ENCODE measurements at places on chromosomes 5 and 9.

DNA sequence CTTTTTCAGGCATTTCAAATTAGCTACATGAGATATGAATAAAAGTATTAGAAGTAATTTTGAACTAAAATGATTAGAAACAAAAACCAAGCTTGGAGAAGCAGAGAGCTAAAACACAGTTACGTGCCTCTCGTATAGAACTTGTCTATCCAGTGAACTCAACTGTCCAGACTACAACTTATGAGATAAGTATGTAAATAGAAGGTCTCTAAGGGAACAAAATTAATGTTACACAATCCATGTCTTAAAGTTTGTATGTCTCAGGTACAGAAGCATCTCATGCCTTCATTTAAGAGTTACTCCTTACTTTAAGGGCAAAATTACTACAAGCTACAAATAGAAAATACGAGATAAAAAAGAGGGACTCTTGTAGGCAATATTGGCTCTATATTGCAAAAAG lies 316.8 kb downstream of the CETN3 start:
- DNase-seq = no peak

DNA sequence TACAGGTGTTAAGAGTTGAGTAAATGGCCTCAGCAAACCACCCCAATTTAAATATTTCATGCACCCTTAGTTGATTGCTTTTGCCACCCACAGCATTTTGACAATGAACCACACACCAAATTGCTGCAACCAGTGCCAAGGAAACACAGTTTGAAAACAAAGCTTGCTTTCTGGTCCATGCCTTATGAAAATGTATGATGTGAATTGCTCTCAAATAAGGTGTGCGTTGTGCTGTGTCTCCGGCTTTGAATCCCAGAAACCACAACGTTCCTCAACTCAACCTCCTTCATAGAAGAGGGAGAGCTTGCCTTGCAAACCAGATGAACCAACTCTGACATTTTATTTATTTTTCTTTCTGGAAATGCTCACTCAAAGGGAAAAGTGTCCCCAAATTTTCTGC lies 762.7 kb downstream of the TLE1 start:
- no peak for DNase-seq

DNA sequence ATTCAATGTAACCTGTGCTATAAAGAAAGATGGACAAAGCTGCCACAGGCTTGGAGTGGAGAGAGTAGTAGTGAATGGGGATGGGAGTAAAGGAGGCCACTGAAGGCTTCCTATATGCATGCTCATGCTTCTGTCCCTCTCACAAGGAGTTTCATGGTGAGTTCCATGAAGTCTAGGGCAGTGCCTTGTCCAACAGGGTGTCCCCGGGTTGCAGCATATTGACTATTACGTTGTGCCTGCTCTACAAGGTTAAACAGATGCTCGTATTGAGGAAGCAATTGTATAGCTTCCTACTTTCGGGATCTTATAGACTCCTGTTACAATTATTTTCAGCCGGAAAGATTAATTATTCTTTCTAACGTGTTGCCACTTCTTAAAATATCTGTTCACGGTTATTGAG lies 129.1 kb upstream of the PIK3R1 start:
- no peak for DNase-seq

DNA sequence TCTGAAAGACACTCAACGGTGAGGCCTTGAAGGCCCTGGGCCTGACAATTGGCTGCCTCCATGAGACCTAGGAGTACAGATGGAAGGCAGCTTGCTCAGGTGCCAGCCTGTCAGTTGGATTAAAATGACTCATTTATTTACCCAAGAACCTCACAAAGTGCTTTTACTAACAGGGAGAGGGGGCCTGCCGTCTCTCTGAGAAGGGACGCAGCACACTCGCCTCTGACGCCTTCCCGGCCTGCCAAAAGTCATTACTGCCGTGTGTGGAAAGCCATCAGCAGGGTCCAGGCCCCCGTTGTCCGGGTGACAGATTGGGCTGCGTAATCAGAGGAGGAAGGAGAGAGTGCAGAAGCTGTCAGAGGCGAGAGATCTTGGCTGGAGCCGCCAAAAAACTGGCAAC lies 32.4 kb downstream of the DDX31 start:
- no peak for DNase-seq

DNA sequence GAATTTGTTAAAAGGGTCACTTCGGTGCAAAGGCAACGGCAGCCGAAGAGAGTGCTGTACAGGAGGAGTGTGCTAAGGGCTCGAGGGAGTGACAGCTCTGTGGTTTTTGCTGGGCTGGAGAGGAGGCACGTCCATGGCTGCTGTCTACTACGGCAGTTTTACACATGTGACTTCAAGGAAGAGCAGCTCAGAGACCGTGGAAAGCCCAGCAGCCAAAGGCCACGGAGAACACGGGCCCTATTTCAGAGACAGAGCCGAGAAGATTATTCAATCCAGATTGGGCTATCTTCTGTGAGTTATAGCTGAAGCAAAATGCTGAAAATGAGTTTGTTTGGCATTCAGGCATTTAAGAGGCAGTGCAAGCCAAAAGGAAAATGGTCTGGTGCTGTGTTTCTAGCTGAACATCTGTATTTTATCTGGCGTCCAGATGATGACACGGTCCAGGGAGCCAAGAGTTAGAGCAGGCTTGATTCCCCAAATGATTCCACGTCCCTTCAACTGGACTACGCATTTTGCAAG lies 96.4 kb downstream of the RFK start:
- no peak for DNase-seq

DNA sequence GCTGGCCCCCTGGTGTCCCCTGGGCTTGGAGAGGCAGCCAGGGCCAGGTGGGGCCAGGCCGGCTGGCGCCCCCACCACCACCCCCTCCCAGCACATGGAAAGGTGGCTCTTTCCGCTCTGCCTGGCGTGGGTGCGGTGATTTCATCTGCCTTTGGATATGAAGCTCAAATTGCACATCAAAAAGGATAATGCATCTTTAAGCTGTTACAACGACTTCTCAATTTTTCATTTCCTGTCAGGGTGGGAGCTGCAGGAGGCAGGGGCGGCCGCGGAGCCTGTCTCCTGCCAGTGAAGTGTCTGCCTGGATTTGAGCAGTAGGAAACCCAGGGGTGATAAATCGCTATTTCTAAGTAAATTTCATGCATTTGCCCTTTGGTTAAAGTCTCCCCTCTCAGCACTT lies 169.2 kb upstream of the MVB12B start:
- no peak for DNase-seq
